Small intestine (tissue), 16 donors: ENCODE measurements at places on chromosomes 5 and 9. TPM values are rescaled to one million over a fixed set of nuclear protein-coding genes. Genes with fewer than 3 reads are reported as not detected.

DNA sequence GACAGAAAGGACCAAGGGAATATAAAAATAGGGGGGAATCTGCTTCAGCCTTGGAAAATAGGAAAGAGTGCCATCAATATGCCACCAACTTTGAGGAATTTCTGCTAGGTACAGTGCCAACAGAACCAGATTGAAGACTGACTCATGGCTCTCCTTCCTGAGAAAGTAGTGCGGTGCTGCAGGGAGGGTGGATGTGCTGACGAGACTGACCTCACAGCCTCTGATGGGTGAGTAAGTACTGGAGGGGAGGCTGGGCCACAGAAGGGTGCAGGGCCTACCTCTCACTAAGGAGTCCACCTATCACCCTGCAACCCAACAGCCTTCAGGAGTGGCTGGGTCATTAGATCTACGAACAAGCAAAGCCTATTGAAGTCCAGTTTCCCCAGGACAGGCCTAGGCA, 187.6 kb downstream of the GABBR2 start:
- DNase-seq: no peak

GRCh38 chr5:63563008-63563917, 399.0 kb downstream of the HTR1A start:
- no peak for DNase-seq

NMRK1 gene
- 19.9 TPM for polyA plus RNA-seq

DNA sequence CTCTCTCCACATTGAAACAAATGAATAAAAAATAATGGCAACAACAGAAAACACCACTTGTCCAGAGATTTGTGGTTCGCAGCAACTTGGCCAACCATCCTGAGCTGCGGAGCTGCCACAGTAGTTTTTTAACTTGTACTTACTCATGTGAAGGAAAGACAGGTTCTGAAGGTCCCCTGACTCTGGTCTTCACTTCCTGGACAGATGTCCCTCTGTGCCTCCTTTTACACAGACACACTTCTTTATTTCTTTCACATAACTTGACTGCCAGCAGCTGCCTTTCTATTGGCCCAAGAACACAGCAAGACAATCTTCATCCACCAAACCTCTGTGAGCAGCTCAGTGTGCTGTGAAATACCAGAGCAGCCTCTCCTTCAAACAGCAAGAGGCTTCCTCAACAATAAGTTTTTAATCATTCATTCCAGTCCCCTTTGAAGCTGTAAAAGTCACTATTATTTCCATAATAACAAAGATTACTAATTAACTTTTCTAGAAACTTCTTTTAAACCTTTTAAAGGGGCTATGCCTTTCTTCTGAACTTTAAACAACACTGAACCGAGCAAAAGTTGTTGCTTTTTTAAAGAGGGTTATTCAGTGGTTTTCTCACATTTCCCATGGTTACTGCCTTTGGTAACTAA, 198.7 kb downstream of the NR2F1-AS1 start:
- no peak for DNase-seq

- peak; percentile 60 for DNase-seq
Measured at GRCh38 chr5:140632366-140633020, 482 bp downstream of the CD14 start.

GRCh38 chr5:141478321-141478945, 2.7 kb downstream of the PCDHGC3 start:
- DNase-seq: peak; percentile 79

GRCh38 chr5:9363026-9363425, 182.8 kb downstream of the SEMA5A start:
- DNase-seq: no peak
